Ascending aorta (tissue), 2 donors: ENCODE measurements at places on chromosomes 5 and 9. TPM values are rescaled to one million over a fixed set of nuclear protein-coding genes. Genes with fewer than 3 reads are reported as not detected.

PAEP gene
- not detected for total RNA-seq

CD180 gene
- 2.3 TPM for total RNA-seq

NMRK1 gene
- total RNA-seq: 22.0 TPM

OLFML2A gene
- 129 TPM for total RNA-seq

NHP2 gene
- total RNA-seq: 55.1 TPM
